ENCODE measurements at places on chromosomes 3 and 15.

DNA sequence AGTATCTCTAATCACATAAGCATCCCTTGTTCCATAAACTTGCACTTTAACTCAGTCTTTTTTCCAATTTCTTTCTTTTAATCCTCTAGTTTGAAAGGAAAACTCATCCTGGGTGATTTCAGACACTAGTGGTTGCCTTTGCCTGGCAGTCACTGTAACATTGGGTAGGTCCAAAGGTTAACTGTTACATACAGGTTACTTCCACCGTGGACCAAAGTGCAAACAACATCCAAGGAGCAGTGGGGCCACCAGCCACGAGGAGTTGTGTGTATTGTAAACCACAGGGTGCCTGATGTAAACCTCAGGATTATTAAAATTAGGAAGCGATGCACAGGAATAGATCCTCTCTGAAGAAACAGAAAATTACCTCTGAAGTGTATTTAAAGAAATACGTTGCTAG, 75.0 kb downstream of the HCN4 start:
- no peak for DNase-seq

DNA sequence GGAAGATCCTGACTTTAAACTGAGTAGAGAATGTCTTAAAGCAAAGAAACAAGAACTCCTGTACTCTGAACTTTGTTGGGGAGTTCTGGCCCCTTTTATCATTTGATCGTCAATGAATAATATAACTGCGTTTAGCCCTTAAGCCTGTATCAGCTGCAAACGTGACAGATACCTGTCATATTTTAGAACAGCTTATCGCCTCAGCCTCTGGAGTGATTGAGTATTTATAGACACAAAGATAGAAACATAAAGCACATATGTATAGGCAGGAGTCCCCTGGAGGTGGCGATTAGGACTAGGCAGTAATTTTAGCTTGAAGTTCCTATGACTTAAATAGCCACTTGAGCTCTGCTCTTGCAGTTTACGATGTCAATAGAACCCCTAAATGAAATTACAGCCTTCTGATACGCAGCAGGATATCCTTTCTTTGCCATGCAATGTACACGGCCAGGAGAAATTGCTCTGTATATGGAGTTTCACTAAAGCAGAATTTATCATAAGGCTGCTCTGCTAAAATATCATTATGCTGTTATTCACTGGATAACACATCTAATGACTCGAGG, 321.8 kb downstream of the TIGIT start:
- DNase-seq = no peak

DNA sequence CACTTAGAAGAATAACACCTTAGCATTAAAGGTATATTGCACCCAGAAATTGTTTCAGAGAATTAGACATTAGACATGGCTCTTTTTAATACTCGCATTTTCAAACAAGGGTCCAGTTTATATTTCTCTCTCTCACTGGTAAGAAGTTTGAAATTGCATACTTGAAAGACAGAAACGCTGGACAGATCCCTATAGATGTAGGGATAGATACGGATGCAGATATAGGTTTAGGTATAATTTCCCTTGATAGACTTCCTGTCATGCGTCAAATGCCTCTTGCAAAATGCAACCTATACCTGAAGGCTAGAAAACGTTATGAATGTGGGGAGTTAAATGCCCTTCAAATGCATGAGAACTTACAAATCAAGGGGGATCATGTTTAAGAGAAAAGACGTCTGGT, 99.4 kb upstream of the BCL6 start:
- no peak for DNase-seq

DNA sequence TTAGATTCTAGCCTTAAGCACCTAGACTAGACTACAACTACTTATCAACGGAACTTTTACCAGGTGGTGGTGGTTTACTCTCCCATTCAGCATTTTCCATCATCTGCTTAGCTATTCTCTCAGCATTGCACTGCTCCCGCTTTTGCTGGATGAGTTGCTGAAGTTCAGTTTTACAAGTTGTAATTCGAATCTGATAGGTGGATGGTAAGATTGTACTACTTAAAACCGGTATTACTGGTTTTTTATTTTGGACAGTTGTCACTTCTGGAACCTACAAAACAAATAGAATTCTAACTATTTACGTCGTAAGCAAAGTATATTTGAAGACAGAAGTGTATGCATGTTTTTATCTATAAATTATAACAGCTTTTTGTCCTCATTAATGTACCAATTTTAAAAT, 41.1 kb downstream of the PIK3R4 start:
- DNase-seq = no peak

DNA sequence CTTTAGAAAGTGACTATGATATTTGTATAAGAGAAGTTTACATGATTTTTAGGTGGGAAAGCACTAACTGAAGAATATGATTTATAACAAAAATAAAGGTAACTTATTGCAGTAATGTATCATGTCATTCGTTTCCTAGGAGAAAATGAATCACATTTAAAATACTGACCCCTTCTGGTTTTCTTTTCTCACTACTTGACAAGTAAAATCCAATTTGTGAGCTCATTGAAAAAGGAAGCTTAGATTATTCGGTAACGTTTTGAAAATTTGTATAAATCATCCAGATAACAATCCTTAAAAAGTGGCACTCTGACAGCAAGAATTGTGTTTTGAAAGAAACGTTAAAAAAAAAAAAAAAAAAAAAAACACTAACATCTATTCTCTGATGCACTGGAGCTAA, 39.0 kb downstream of the NSUN3 start:
- DNase-seq = no peak

- DNase-seq = no peak
Observed at GRCh38 chr15:93124126-93124525, 35.1 kb upstream of the RGMA start.

GRCh38 chr15:78565951-78566774, 843 bp downstream of the CHRNA5 start:
- no peak for DNase-seq

DNA sequence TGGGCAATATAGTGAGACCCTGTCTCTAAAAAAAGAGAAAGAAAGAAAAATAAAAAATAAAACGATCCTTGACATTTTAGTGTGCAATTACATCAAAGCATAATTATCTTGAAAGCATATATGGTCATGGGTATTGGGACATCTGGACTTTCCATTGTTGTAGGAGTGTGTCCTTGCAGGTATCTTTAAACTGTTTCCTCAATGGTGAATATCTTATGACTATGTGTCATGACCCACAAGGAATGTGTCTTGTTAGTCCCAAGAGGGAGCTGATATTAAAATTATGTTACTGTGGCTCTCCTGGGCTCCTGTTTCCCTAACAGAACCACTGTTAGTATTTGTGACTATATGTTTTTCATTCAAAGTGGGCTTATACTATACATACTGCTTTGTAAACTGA, 26.6 kb downstream of the EIF1B start:
- DNase-seq = no peak

GRCh38 chr15:57253500-57253899, 122.8 kb upstream of the CGNL1 start:
- no peak for DNase-seq

GRCh38 chr15:70053716-70054229, 43.9 kb downstream of the TLE3 start:
- DNase-seq = no peak

- DNase-seq = no peak
Observed at GRCh38 chr3:64462203-64462602, 225.6 kb downstream of the ADAMTS9 start.

DNA sequence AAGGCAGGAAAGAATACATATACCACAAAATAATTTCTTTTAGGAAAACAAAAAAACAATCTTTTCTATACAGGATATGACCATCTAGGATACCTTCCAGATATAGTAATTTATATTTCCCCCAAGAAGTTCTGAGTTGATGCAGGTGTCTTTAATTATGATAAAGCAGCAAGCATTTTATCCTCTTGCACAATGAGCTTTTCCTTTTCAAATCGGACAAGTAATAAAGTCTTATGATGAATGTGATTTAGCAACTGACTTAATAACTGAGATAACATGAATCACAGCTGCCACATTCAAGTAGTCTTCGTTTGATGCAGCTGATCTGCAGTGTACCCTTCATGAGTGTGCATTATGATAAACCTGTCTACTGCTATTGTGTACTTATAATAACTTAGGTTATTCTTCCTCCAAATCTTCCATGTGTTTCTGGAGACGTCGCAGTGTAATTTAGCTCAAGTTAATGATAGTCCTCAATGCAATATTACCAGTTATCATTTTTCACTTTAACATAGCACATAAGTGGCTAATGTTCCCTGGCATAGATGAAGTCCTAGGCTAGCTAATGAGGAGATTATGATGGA, 260.3 kb upstream of the MRPL3 start:
- DNase-seq = no peak

All from activated CD4-positive, alpha-beta T cell treated with anti-CD3 and anti-CD28 coated beads, Interleukin-2, Interleukin-4, amounts not matched to agents 100 ng/mL and 50 ng/mL, durations not matched to agents 16 hours and 8 hours (primary cell).